Activated naive CD4-positive, alpha-beta T cell treated with anti-CD3 and anti-CD28 coated beads, Interleukin-2, amount 50 U/mL, for 72 hours (primary cell): ENCODE measurements at places on chromosomes 11 and 22. TPM values are rescaled to one million over a fixed set of nuclear protein-coding genes. Genes with fewer than 3 reads are reported as not detected.

DNA sequence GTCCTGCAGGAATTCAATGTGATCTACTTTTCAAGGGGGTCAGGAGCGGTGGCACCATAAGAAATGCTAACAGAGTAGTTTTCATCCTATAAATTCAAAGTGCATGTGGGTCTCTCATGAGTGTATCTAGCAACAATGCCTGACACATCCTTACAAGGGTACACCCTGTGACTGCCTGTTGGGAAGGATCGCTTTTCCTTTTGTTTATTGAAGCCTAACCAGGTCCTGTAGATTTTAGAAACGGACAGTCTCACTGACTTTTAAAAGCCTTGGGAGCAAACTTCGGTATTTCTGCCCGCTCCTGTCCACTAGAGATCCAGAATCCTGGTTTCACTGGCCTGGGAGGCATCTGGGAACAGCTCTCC, 102.4 kb downstream of the MICAL2 start:
- no peak for DNase-seq

DNA sequence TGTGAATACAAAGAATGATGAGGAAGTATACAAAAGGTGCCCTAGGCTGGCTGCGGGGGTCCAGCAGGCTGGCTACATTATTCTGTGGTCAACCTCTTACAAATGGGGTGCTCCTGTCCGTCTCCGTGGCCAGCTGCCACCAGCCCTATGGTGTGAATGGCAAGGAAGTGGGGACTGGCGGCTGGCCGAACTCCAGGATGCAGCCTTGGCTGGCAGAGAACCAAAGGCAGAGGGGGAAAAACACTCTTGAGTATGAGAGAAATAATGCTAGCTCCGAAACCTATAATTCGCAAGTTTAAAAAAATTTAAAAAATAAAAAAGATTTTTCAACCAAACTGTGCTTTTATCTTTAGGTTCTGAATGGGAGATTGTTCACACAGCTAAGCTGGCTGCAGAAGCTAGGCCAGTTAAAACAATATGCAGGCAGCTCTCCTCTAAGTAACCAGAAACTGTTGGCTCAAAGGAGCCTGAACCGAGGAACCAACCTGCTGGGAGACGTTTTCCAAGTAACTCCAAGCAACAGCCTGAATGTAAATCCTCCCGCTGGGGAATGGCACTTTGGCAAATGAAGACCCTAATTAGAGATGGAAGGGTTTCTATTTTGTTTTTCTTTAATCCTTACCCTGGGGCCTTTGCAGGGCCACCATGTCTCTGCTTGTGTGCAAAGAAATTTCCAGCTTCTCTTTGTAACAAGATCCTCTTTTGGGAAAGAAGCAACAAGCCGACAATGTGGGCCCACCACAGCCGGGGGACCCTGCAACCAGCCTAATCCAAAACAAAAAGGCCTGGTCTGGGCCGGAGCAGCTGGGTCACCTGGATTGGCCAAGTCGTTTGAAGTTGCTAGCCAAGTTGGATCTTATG, 50.2 kb downstream of the C22orf31 start:
- DNase-seq = no peak

GRCh38 chr11:125516245-125516644, 20.2 kb upstream of the FEZ1 start:
- no peak for DNase-seq

DNA sequence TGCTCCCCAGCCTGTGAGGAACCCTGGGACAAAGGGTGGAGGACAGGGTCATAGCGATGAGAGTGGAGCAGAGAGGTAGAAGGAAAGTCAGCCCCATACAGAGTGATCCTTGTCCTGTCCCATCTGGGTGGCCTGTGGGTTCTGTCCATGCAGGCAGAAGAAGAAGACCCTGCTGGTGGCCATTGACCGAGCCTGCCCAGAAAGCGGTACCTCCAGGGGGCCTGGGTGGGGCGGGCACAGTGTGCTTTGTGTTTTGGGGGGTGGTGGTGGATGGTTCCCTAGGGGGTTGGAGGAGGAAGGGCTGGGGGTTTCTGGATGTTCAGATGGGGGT, 7.9 kb downstream of the SIDT2 start:
- no peak for DNase-seq

Gene IL18
- not detected for total RNA-seq

Gene ESAM
- 0.36 TPM for total RNA-seq

Gene MEI1
- total RNA-seq = 36.9 TPM

Gene MISFA
- 0.93 TPM for total RNA-seq
